ENCODE measurements at places on chromosomes 2 and 18.

GRCh38 chr2:128172191-128172590 is 81.2 kb downstream of the UGGT1 start:
- no peak for DNase-seq

DNA sequence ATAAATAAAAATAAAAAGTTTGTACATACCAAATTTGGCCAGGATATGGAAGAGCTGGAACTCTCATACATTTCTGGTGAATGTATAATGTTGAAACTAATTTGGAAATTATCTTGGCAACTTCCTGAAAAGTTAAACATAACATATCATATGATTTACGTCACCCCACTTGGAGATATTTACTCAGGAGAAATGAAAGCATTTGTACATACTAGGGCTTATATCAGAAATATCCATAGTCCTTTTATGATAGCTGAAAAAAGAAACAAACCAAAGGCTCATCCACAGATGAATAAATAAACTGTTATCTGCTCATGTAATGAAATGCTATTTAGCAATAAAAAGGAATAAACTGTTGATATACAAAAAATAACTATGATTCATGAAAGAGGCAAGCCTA is 318.2 kb upstream of the NRXN1 start:
- peak; percentile 37 for DNase-seq

DNA sequence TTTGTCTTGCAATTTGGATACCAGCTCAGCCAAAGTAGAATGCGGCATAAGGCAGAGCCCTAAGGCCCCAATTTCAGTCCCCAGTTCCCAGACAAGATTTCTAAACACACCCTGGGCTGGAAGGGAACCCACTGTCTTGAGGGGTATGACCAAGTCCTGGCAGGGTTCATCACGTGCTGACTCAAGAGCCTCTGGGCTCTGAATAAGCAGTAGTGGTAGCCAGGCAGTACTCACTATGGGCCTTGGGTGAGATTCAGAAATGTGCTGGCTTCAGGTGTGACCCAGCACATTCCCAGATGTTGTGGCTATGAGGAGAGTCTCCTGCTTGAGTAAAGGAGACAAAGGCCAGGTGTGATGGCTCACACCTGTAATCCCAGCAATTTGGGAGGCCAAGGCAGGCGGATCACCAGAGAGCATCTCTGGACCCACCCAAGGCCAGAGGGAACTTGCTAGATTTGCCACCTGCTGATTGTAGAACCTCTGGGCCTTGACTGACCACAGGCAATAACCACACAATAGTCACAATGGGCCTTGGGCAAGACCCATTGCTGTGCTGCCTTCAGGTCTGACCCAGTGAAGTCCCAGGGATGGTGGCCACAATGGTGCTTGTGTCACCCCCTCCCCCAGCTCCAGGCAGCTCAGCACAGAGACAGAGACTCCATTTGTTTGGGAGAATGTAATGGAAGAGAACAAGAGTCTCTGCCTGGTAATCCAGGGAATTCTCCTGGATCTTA is 74.9 kb downstream of the ATL2 start:
- no peak for DNase-seq

- no peak for DNase-seq
These were observed 8.9 kb downstream of the HNRNPA3 start for GRCh38 chr2:177221534-177221933.

GRCh38 chr2:217510771-217511291 is 492.0 kb downstream of the TNS1 start:
- peak; percentile 55 for DNase-seq

DNA sequence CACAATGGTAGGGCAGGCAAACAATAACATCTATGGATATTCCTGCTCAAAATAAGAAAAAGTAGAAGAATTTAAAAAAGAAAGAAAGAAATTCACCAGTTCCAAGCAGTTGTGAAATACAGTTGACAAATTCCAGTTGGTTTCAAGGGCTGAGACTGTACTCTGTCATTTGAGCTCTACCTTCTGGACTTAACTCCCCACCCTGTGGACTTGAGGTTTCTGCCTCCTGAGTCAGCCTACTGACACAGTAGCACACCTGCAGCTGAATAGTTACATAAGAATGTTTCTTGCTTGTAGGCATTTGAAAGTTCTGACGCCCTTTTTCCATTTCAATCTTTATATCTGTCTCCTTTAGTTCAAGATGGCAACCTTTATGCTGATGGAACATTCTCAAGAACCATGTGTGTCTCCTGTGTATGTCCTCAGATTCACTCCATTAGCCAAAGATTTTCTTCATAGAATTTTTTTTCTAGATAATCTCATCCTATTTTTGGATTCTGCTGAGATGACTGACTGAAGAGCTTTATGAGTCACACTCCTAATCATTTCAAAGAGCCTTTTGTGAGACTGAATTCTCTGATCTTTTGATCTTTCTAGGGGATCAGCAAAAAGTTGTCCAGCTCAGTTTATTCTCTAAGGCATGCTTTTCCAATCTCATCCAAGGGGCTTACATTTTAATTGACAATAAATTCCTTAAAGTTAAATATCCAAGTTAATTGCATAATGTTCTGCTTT is 19.1 kb downstream of the NETO1 start:
- no peak for DNase-seq

- no peak for DNase-seq
These were observed 10.0 kb downstream of the SUPT7L start for GRCh38 chr2:27653397-27653796.

DNA sequence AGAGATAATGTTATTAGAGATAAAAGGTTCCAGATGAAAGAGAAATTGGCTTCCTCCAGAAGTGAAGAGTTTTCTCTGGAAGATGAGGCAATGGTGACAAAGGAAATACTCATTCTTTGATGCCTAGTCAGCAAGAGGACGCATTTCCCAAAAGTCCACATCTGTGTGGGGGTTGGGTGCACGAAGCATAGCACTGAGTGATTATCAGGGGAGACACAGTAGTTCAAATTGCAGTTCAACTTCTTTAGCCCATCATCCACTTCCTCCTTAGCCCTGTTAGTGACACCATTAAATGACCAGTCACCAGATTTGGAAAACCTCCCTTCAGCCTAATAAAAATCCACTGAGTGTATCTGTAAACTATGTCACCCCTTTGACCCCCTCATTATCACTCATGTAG is 80.9 kb upstream of the PHLPP1 start:
- DNase-seq: no peak

- no peak for DNase-seq
These were observed 90.8 kb downstream of the WDSUB1 start for GRCh38 chr2:159195697-159196096.

DNA sequence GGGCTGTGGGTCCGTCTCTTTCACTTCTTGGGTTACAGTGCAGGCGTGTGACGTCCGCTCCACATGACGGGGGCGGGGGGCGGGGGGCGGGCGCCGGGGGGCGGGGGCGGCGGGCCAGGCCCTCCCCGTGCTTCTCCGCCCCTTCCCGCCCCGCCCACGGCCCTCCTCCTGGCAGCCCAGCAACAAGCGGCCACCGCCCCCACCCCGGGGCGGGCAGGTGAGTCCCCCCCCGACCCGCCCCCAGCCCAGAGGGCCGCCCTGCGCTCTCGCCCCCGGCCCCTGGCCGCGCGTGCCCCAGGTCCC is 3.6 kb downstream of the ZNF516 start:
- DNase-seq: no peak

DNA sequence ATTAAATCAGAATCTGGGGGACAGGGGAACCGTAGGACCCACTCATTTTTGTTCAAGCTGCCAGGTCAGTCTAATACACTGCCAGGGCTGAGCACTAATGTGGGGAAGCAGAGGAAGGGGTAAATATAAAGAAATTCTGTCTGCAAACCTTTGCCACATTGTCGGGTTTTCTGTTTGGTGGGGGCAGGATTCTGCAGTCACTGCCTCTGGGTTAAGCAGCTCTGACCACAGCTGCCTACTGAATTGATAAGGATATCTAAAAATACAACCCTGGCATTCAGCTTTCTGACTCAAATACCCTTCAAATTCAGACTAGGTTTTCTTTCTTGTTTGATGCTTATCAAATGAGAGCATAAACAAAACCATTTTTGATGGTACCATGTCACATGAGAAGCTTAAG is 6.0 kb downstream of the DNER start:
- no peak for DNase-seq

GRCh38 chr2:118841450-118841827 is 6.0 kb downstream of the EN1 start:
- no peak for DNase-seq

DNA sequence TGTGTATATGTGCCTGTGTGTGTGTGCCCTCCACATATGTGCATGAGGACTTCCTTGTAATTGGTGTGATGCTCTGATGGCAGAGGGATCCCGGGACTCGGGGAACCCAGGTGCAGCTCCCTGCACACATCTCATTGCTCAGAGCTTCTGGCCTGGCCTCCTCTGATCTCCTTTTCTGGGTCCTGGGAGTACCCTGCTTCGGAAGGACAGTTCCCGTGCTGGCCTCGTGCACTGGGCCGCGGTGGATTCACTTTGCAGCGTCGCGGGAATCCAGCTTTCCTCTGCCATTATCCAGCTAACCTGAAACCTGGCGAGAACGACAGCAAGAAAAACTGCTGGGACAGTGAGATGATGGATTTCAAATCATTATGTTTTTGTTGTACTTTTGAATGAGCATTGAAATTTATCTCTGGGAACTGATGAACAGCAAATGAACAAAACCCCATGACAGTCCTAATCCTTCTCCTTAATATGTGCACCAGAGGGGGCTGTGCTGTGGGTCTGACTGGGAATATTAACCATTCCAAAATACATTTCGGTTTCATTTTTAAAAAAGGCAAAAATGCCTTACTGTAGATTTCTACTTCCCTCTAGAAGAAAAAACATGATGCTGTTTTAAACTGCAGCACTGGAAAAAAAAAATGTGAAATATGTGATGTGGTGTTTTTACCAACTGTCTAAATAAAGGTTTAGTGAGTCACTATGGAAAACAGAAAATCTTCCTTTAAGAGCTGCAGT is 78.2 kb downstream of the PTGR3 start:
- no peak for DNase-seq
